ENCODE measurements at places on chromosomes 5 and 9.

- no peak for DNase-seq
Measured at GRCh38 chr9:5111696-5112095, 73.7 kb downstream of the INSL6 start.

DNA sequence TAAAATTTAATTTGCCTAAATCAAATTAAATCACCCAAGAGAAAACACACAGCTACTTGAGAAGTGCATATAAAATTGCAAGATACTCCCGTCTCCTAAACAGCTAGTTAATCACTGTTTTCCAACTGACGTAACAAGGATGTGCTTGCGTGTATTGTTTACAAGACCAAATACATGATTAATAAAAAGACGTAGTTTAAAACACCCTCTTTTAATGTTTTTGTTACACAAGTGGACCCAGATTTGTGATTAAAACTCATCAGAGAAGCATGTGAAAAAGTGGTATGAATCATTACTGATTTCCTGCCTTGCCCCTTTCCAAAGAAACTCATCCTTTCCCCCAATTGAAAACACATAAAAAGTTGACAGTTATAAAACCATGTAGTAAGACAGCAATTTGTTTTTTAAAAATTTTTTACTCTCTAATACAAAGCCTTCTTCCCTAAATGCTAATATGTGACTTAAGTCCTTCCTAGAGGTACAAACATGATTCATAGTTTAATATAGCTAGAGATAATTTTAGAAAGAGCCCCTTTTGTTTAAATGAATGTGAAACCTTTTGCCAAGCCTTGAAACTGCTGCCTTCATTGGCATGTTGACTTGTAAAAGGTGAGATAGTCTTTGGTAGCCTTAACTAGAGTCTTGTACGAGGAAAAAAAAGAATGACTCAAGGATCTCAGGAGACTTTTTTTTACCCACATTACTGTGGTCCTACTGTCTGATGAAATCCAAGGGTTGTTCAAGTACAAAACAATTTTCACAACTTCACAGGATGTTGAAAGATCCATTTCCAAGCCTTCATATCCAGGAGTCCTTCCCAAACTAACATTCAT is 61.4 kb upstream of the FST start:
- DNase-seq, result no peak

DNA sequence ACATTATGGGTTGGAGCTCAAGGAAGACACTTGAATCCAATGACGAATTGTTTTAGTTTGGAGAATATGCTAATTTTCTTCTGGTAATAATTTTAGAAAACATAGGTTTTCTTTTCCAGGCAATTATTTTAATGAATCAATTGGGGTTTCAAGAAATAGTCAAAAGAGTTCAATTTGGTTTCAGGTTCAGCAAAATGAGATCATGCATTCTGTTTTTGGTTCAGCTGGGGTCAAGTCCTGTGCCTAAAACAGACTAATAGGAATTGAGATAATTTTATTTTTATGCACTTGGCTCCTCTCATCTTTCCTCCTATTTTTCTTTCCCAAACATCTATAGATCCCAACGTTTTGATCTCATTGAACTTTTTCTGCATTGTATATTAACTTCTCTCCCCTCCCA is 596.8 kb downstream of the RAB3C start:
- no peak for DNase-seq

DNA sequence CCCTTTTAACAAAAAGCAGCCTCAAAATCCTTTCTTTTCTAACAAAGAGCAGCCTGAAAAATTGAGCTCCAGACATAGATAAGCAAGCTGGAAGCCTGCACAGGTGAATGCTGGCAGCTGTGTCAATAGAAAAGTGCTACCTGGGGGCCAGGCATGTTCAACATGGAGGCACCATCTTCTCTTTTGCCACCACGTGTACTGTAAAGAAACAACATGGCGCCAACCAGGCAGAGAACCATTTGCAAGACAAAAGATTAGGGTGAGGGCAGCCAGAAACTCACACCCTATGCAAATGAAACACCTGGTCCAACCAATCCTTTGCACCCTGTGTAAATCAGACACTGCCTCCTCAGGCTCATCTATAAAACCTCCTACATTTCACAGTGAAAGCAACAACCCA is 96.0 kb downstream of the ACTL7B start:
- DNase-seq, result no peak

DNA sequence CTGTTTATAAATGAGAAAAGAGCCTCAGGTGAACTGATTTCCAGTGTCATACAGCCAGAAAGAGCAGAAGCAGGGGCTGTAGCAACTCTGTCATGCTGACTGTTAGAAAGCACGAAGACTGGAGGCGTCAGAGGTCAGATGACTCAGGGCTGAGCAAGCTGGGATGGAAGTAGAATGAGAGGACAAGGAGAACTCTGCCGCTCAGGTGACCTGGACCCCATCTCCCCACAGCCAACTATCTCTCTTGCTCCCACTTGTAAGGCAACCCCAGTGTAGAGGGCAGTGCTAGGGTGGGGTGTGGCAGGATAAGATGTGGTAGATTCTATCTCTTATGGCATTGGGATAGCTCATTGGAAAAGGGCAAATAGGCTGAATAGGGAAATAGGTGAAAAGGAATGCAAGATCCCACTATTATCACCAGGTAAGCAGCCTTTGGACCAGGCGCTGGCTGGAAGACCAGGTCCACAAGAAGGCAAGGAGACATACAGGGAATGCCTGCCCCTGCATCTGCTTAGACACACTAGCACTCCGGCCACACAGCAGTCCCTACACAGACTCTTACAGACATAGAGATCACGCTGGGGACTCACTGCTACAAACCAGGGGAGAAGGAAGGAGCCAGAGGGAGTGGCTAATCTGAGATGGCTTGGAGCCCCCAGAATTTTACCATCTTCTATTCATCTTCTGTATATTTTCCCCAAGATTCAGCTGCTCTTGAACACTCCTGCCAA is 21.2 kb upstream of the LOX start:
- no peak for DNase-seq
